ENCODE measurements at places on chromosomes 16 and 17.
A peak's percentile ranks its signal among the peaks of the same experiment; 100 is the strongest.

GRCh38 chr16:67481561-67482232, 740 bp upstream of the ATP6V0D1 start:
- peak overlapping the region; percentile 87 for H3K27ac ChIP-seq
- H3K27me3 ChIP-seq = no peaks in the 10 kb centered on the region
- H3K36me3 ChIP-seq = no peaks in the 10 kb centered on the region
- H3K4me1 ChIP-seq = peaks cover 29% of the 10 kb centered on the region
- DNase-seq = no peak

GRCh38 chr17:79887451-79887991, 48.3 kb upstream of the CBX4 start:
- H3K27me3 ChIP-seq = peaks cover 78% of the 10 kb centered on the region
- no peak overlapping the region for H3K4me3 ChIP-seq
- DNase-seq = no peak
- no peak overlapping the region for H3K27ac ChIP-seq
- H3K4me1 ChIP-seq = no peaks in the 10 kb centered on the region

DNA sequence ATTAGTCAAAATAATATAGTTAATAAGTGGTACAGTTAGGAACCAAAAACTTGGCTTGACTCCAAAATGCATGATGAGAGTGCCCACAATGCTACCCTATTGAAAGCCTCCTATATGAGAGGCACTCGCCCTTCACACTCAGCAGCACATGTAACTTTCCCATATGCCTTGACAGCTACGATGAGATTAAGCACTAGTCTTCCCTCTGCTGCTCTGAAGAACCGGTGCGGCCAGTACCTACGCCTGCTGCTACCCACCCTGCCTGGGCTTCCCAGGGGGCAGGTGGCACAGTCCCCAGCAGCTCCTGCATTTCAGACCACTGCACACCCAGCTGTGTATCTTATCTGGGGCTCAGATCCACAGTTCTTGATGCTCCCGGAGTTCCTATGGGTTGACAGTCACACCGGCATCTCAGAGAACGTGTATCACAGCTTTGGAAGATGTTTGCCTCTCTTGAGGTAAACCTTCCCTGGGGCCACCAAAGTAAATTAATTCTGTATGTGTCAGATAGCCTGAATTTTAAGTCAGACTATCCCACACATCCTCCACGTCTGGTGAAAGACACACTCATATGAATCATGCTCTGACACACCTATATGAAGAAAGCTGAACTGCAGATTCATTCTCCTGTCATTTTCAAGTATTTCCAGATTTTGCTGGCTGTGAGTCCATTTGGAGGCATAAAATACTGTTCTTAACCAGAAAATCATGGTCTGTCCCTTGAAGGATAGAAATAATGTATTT, 77.8 kb downstream of the MYH10 start:
- no peaks in the 10 kb centered on the region for H3K27me3 ChIP-seq
- H3K36me3 ChIP-seq = peaks cover 26% of the 10 kb centered on the region
- H3K4me3 ChIP-seq = no peak overlapping the region
- H3K4me1 ChIP-seq = peaks cover 6% of the 10 kb centered on the region

- no peak overlapping the region for H3K4me3 ChIP-seq
- no peaks in the 10 kb centered on the region for H3K4me1 ChIP-seq
- H3K27ac ChIP-seq = no peak overlapping the region
- H3K27me3 ChIP-seq = no peaks in the 10 kb centered on the region
Measured at GRCh38 chr17:65457635-65458257, 103.7 kb downstream of the AXIN2 start.

DNA sequence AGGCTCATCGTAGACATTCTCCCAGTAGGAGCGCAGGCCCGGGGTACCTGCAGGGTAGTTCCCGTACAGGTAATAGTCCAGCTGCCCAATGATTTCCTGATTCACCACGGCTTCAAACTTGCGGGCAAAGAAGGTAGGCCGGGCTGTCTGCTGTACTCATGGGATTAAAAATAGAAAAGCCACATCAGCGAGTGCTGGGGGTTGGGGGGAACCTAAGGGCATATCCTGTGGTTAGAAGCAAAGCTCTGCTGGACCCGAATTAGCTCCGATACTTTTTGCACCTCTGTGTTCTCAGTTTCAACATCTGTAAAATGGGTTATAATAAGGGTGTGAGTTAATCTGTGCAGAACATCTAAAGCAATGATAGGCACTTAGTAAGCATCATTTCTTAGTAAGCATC, 336.2 kb downstream of the XYLT1 start:
- H3K36me3 ChIP-seq = peaks cover 72% of the 10 kb centered on the region
- no peaks in the 10 kb centered on the region for H3K4me1 ChIP-seq
- H3K27me3 ChIP-seq = no peaks in the 10 kb centered on the region
- DNase-seq = no peak
- H3K4me3 ChIP-seq = no peak overlapping the region

GRCh38 chr17:35713069-35713728, 18.2 kb upstream of the RASL10B start:
- no peak for DNase-seq
- peaks cover 63% of the 10 kb centered on the region for H3K4me1 ChIP-seq
- no peaks in the 10 kb centered on the region for H3K27me3 ChIP-seq
- no peak overlapping the region for H3K4me3 ChIP-seq
- H3K36me3 ChIP-seq = peaks cover 30% of the 10 kb centered on the region

- no peak for DNase-seq
- no peaks in the 10 kb centered on the region for H3K36me3 ChIP-seq
- H3K4me1 ChIP-seq = peaks cover 98% of the 10 kb centered on the region
- no peaks in the 10 kb centered on the region for H3K27me3 ChIP-seq
Measured at GRCh38 chr16:72977127-72977526, 70.8 kb downstream of the ZFHX3 start.

GRCh38 chr16:86077243-86077940, 178.4 kb downstream of the IRF8 start:
- peak; percentile 39 for DNase-seq
- no peak overlapping the region for H3K27ac ChIP-seq
- no peaks in the 10 kb centered on the region for H3K4me1 ChIP-seq

- H3K4me1 ChIP-seq = peaks cover 42% of the 10 kb centered on the region
- peak overlapping the region; percentile 100 for H3K27ac ChIP-seq
- H3K4me3 ChIP-seq = peak overlapping the region; percentile 95
- no peak for DNase-seq
- no peaks in the 10 kb centered on the region for H3K27me3 ChIP-seq
Measured at GRCh38 chr17:75854881-75855309, 240 bp downstream of the WBP2 start.

GRCh38 chr17:74677558-74678466, 34.9 kb downstream of the CD300LF start:
- no peak for DNase-seq
- H3K27me3 ChIP-seq = peaks cover 23% of the 10 kb centered on the region
- no peak overlapping the region for H3K27ac ChIP-seq
- no peak overlapping the region for H3K4me3 ChIP-seq
- no peaks in the 10 kb centered on the region for H3K36me3 ChIP-seq

DNA sequence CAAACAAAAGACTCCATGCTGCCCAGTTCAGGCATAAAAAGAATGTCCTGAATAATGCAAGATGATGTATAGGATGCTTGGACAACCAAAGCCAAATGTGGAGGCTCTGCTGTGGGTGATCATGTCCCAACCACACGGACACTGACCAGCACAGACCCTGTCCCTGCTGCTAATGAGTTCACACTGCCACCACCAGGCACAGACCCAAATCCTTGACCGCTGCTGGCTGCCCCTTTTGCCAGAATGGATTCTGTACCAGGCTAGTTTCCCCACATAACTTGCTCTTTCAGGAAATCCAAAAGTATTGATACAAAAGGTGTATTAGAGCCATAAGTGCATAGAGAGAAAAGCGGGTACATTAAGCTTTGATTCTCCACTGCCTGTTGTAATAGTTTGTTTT, 60.9 kb downstream of the XYLT1 start:
- no peak overlapping the region for H3K4me3 ChIP-seq
- H3K27me3 ChIP-seq = no peaks in the 10 kb centered on the region
- peaks cover 55% of the 10 kb centered on the region for H3K4me1 ChIP-seq
- no peak for DNase-seq
- peak overlapping the region; percentile 29 for H3K27ac ChIP-seq

- no peak overlapping the region for H3K27ac ChIP-seq
- H3K36me3 ChIP-seq = peaks cover 6% of the 10 kb centered on the region
- H3K4me3 ChIP-seq = no peak overlapping the region
- H3K27me3 ChIP-seq = no peaks in the 10 kb centered on the region
- H3K4me1 ChIP-seq = peaks cover under 1% of the 10 kb centered on the region
Measured at GRCh38 chr17:31136319-31136718, 41.5 kb downstream of the NF1 start.

DNA sequence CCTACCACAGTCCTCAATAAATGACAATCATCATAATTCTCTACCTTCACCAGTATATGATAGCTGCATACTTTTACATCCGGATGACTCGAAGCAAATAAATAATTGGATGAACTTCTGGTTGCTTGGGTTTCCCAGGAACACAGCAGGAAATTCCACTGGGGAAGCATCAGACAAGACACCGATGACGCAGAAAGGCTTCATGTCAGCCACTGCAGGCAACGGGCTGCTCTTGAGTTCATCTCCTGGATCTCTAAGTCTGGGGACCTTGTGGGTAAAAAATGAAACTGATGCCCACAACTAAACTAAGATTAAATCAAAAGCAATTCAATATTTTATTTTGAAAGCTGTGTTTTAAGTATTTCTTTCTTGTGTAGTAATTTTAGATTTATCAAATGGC, 472.1 kb upstream of the C16orf82 start:
- no peak overlapping the region for H3K4me3 ChIP-seq
- no peak overlapping the region for H3K27ac ChIP-seq
- no peak for DNase-seq
- no peaks in the 10 kb centered on the region for H3K27me3 ChIP-seq
- no peaks in the 10 kb centered on the region for H3K4me1 ChIP-seq

DNA sequence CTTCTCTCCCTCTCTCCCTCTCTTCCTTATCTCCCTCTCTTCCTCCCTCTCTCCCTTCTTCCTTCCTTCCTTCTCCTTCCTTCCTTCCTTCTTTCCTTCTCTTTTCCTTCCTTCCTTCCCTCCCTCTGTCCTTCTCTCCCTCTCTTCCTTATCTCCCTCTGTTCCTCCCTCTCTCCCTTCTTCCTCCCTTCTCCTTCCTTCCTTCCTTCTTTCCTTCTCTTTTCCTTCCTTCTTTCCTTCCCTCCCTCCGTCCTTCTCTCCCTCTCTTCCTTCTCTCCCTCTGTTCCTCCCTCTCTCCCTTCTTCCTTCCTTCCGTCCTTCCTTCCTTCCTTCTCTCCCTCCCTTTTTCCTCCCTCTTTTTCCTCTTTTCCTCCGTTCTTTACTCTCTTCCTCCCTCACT, 38.6 kb downstream of the HS3ST4 start:
- H3K27ac ChIP-seq = no peak overlapping the region
- H3K36me3 ChIP-seq = no peaks in the 10 kb centered on the region
- no peak overlapping the region for H3K4me3 ChIP-seq

- H3K4me1 ChIP-seq = peaks cover 11% of the 10 kb centered on the region
- no peak overlapping the region for H3K27ac ChIP-seq
- no peaks in the 10 kb centered on the region for H3K36me3 ChIP-seq
- no peak overlapping the region for H3K4me3 ChIP-seq
- no peaks in the 10 kb centered on the region for H3K27me3 ChIP-seq
Measured at GRCh38 chr16:67486805-67487204, 3.5 kb upstream of the AGRP start.

DNA sequence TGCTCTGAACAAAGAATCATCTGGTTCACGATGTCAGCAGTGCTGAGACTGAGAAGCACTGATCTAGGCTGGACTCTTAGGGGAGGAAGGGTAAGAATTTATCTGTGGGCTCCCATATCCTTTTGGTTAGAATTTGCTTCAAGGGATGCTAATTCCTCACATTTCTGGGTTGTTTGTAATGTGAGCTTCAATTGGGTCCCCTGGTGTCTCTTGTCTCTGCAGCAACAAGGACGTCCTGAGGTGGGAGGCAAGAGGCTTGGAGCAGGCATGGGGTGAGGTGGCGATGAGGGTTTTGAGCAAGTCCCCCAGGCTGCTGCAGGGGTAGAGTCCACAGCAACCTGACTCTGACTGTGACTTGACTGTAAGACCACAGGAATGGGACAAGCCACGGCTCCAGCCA, 213.8 kb upstream of the NLRP1 start:
- H3K36me3 ChIP-seq = no peaks in the 10 kb centered on the region
- DNase-seq = no peak
- peaks cover 8% of the 10 kb centered on the region for H3K27me3 ChIP-seq
- no peak overlapping the region for H3K27ac ChIP-seq
- H3K4me1 ChIP-seq = no peaks in the 10 kb centered on the region

- no peak overlapping the region for H3K27ac ChIP-seq
- no peaks in the 10 kb centered on the region for H3K27me3 ChIP-seq
- no peak overlapping the region for H3K4me3 ChIP-seq
- no peak for DNase-seq
Measured at GRCh38 chr17:78241277-78242023, 10.0 kb downstream of the TMEM235 start.

DNA sequence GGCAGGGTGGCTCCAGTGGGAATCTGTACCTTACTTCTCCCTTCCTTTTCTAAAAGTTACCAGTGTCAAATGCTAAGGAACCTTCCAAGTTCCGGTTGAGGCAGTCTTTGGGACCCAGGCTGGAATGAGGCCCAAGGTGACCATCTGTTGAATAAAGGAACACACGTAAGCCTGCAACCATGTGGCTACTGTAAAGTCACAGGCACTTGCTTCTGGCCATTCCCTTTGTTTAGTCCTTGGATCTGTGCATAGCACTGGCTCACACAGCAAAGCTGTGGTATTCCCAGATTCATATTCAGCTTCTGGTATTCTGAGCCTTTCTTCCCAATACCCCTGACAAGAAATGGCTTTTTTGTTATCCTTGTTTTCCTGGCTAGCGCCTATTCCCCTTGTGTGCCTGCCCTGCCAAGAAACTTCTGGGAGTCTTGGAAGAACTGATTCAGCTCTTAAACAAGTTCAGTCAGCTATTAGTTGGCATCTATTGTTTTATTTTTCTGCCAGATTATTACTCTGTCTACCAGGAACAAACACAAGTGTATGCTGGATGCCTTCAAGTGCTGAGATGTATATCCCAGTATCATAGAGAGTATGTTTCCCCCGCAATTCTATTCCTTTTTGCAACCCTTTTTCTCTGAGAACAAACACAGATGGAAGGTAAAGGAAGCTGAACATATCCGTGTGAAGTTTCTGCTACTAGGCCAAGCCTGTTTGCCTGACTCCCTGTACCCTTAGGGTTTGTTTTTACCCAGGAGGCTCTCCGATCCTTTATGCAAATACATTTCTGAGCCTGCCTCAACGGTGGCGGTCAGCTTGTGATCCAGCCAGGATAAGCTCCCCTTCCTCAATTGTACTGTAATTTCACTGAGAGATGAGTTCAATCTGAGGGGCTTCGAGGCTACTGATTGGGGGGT, 13.2 kb downstream of the TMEM238L start:
- DNase-seq = no peak
- H3K4me3 ChIP-seq = no peak overlapping the region

- no peaks in the 10 kb centered on the region for H3K36me3 ChIP-seq
- DNase-seq = no peak
- H3K27ac ChIP-seq = no peak overlapping the region
Measured at GRCh38 chr16:48955837-48956236, 325.8 kb downstream of the CBLN1 start.

GRCh38 chr16:51049678-51050376, 101.2 kb downstream of the SALL1 start:
- H3K36me3 ChIP-seq = no peaks in the 10 kb centered on the region
- no peak overlapping the region for H3K4me3 ChIP-seq
- H3K4me1 ChIP-seq = no peaks in the 10 kb centered on the region
- no peak overlapping the region for H3K27ac ChIP-seq
- H3K27me3 ChIP-seq = no peaks in the 10 kb centered on the region
- no peak for DNase-seq

- H3K27ac ChIP-seq = peak overlapping the region; percentile 92
- no peaks in the 10 kb centered on the region for H3K27me3 ChIP-seq
- H3K4me1 ChIP-seq = peaks cover 32% of the 10 kb centered on the region
- H3K4me3 ChIP-seq = peak overlapping the region; percentile 76
- H3K36me3 ChIP-seq = no peaks in the 10 kb centered on the region
Measured at GRCh38 chr17:35244341-35245195, 1.7 kb downstream of the SLFN5 start.

- H3K4me1 ChIP-seq = no peaks in the 10 kb centered on the region
- DNase-seq = no peak
- H3K27ac ChIP-seq = no peak overlapping the region
- H3K27me3 ChIP-seq = no peaks in the 10 kb centered on the region
- no peaks in the 10 kb centered on the region for H3K36me3 ChIP-seq
Measured at GRCh38 chr17:34383216-34383615, 20.2 kb upstream of the CCL1 start.

Data from tibial artery (tissue), 4 donors.